ENCODE measurements at places on chromosomes 12 and 14.

DNA sequence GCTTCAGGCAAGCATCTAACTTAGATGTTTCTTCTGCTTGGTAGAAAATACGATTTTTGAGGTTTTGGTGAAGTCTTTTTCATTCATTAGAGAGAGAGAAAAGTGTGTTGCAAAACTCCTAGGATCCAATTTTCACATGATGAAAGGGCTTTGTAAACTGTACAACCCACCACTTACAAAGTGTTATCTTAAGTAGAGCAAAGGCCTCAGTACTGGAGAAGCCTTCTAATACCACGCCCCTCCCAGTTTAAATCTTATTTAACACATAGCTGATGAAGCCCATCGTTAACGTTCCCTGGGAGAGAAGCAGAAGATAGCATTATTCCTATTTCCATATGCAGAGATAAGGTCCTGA, 869 bp downstream of the APOLD1 start:
- no peak for DNase-seq

GRCh38 chr12:49301760-49302159, 6.8 kb downstream of the PRPH start:
- DNase-seq, result no peak

DNA sequence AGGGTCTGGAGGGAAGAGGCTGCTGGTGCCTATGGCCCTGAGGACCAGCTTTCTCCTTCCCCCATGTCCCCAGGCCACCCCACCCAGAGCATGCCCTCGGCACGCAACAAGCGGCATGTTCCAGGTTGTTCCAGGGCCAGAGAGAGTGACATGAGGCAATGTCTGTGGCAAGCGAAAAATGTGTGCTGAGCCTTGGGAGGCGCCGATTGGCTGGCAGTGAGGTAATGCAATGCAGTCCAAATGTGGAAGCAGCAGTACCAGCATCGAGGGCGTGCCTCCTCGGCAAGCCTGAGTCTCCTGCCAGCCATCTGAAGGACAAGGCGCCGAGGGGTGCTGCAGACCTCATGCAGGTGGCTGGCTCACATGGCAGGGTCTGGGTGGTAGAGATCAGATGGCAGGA, 423.8 kb downstream of the NRXN3 start:
- no peak for DNase-seq

DNA sequence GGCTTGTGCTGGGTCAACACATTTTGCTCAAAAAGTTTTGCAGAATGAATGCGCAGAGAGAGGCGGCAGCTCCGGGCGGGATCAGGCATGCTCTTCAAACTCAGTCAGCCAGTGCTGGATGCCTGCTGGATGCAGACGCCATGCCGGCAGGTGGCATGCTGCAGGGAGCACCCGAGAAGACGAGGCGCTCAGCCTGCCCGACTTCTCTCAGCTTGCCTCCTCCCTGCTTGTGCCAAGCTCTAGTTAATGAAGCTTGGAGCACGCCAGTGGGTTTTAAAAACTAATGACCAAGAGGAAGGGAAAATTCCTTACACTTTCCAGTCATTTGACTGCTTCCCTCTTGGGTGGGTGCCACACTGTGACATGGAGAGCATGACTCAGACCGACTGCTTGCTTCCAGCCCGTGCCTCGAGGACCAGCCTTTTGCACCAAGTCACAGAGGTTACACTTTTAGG, 39.8 kb downstream of the SLC24A4 start:
- no peak for DNase-seq

DNA sequence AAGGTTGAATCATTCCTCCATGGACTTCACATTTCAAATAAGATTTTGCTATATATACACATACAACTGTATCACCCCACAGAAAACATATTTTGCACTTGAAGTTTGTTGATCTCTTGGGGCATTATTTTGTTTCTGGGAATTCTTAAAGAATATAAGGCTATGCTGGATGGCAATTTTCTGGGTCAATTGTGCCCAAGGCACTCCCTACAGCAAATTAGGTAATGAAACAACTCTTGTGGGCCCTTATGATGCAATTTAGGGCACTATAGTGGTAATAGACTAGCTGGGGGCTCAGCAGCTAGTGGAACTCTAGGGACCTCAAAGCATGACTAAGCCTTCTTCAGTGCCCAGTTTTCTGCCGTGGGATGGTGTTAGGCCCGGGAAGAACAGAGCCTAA, 444.4 kb downstream of the NRXN3 start:
- DNase-seq, result no peak

- no peak for DNase-seq
These were observed 26.8 kb upstream of the CDKL1 start for GRCh38 chr14:50423529-50423928.

GRCh38 chr12:93776581-93777018, 99.4 kb downstream of the CRADD start:
- DNase-seq, result no peak

Measured in inflammatory macrophage treated with lipopolysaccharide for 1 hour (primary cell).